GM23248 (cell line): ENCODE measurements at places on chromosomes 7 and 10.

DNA sequence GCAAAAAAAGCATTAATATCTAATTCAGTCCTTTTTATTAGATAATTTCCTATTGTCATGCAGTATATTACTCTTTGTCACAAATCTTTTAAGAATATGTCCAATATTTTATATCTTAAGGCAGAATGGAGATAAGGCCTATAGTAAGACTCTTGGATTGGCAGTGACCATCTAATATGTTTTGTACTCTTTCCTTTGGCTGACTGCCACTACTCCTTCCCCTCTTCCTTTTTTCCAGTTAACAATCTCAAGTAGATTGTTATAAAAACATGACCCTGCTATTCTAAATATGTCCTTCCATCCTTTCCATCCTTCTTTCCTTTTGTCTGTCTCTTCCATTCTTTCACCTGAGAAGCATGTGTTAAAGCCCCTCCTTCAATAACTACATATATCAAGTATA lies 92.8 kb upstream of the TMEM168 start:
- no peak for DNase-seq

DNA sequence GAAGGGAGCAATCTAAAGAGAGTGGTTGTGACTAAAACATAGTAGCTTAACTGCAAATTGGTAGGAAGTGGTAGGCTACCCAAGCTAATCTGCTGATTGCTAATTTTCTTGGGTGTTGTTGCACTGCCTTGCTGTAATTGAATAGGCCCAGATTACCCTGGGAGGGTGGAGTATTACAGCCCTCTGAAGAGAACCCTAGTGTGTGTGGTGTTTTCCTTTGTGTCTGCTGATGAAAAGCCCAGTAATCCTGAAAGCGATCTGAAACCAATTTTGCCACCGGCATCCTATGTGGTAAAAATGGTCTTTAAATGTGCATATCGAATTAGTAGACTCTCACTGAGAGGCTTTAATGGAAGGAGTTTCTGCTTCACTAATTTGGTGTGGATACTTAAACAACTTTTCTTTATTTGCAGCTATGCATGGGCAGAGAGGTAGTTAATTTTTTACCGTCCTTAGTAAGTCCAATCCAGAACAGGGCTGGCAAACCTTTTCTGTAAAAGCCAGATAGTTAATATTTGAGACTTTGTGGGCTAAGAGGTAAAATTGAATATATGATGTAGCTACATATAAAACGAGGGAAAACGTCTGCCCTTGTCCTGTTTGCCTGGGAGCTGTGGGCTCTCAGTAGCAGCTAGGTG lies 92.5 kb downstream of the CSTF2T start:
- no peak for DNase-seq

GRCh38 chr7:45662018-45662417 lies 87.8 kb downstream of the ADCY1 start:
- DNase-seq, result no peak

DNA sequence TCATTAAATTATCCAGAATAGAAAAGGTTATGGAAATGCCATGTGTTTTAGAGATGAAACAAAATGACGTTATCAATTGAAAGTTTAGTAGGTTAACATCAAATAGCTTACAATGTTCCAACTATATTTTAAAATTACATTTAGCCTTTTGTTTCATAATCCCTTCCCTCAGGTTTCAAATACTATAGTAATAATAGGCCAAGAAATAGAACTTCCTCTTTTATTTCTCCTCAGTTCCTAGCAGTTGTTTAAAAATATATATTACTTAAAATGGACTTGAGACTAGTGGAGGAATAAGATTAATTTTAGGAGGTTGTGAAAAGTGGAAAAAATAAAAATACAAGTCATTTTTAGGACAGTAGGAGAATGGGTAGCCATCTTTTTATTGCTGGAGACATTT lies 16.4 kb upstream of the PDSS1 start:
- no peak for DNase-seq

DNA sequence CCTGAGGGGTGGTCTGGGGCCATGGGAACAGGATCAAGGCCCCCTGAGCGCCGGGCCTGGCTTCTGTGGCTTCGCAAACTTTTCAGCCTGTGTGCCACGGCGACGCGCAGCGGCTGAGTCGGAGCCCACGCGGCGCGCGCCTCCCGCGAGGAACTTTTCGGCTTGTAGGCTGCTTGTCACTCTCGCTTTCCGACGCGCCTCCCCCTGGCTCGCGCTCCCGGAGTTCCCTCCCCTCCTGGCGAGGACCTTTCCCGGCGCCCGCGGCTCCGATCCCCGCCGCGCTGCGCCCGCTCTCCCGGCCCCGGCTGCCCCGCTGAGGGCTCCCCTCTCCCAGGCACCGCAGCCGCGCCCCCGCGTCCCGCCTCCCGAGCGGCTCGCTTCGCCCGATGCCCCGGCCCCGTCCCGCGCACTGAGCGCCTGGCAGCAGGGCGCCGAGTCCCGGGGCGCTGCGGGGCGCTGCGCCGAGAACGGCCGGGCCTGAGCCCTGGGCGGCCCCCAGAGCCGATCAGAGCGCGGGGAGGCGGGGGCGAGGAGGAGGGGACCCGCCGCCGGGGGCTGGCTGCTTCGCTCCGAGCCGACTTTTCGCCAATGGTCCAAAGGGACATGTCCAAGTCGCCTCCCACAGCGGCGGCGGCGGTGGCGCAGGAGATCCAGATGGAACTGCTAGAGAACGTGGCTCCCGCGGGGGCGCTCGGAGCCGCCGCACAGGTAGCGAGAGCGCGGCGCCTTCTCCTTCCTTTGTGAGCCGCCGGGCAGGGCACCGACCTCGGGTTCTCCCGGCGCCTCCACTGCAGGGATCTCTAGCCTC lies at the start of gene CACNB2:
Gene CACNB2, plus strand, starts transcription at position 276 of the 808 bp plus-strand sequence.
- peak; percentile 65 for DNase-seq

DNA sequence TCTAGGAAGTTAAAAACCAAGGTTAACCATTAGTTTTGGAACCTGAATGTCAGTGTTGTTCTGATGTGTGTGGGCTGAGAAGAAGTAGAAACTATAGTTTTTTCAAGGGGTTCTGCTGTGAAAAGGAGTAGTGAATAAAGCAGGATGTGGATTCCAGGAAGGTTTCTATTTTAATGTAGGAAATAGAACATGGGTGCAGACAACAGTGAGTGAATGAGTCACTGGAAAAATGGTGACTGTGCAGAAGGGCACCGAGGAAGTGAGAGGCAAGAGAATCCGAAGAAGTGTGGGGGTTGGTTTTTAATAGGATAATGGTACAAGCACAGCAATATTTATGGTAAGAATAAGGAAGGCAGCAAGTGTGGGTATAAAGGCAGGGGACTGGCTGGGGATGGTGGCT lies 120.4 kb downstream of the ARHGAP21 start:
- peak; percentile 76 for DNase-seq
